Stimulated activated CD8-positive, alpha-beta memory T cell treated with anti-CD3 and anti-CD28 coated beads, Interleukin-2, amount 100 ng/mL, for 48 hours (primary cell): ENCODE measurements at places on chromosomes 13 and 19.

DNA sequence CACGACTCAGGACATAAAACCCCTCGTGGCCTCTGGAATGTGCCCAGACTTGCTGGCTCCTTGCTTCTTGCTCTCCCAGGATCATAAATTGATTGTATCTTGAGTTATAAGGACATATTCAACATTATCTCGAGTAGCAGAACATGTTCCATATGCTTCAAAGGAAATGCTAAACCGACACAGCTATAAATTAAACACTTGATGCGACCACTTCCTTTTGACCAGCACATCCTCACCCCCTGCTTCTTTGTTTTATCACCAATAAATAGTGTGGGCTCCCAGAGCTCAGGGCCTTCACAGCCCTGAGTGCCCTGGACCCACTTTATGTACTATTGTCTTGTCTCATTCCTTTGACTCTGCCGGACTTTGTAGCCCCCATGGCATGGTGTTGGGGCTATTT is 157.0 kb upstream of the PABPC3 start:
- no peak for DNase-seq

GRCh38 chr19:45164577-45165335 is 4.0 kb upstream of the NKPD1 start:
- peak; percentile 64 for DNase-seq

DNA sequence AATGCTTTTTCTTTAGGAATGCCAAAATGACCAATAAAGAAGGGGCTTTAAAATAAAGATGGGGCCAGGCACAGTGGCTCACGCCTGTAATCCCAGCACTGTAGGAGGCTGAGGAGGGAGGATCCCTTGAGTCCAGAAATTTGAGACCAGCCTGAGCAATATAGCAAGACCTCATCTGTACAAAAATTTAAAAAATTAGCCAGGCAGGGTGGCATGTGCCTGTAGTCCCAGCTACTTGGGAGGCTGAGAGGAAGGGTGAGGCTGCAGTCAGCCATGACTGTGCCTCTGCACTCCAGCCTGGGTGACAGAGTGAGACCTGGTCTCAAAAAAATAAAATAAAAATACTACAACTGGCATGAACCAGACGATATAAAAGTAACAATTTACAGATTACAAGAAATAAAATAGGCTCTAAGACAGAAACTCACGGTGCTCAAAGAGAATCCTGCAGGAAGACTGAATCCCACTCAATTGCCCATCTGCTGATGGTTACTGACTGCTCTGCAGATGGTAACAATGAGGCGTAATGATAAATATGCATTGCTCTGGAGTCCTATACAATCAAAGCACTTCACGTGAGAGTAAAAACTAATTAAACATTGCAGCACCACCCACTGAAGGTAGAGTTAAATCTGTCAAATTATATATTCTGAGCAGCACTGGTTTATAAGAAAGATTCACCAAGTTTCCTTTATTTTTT is 93.2 kb downstream of the LHFPL6 start:
- DNase-seq, result no peak

DNA sequence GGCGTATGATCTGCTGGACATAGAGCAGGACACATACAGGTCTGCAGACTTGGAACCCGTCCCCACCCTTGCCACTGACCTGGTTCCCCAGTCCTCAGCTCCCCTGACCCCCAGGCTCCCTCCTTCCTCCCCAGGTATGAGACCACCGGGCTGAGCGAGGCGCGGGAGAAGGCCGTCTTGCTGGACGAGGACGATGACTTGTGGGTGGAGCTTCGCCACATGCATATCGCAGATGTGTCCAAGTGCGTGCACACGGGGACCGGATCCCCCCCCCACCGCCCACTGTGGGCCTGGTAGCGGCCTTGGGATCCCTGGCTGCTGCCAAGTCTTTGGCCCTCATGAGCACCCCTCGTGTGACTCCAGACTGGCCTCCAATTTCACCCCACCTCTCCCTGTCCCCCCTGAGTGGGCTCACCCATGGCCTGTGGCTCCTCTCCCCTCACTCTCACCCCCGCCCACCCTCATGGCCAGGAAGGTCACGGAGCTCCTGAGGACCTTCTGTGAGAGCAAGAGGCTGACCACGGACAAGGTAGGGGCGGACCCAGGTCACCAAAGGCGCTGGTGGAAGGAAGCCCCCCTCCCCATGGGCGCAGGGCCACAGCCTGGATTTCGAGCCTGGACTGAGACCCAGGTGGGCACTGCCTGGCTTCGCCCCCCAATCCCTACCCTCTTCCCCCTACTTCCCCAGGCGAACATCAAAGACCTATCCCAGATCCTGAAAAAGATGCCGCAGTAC is 5.6 kb downstream of the STXBP2 start:
- DNase-seq, result no peak

DNA sequence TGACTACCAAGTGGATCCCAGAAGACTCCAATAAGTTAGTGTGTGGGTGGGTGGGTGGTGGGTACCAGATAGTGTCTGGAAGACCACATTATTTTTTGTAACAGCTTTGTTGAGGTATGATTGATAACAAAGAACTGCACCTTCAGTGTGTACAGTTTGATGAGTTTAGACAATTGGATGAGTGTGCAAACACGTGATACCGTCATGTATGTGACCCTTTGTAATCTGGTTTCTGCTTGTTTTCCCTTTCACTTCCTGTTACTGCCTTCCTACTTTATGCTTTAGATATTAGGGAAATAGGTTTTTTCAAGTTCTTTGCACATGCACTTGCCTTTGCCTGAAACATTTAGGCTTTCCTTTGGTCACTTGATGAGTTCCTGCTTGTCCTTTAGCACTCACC is 8.5 kb downstream of the RPL21 start:
- DNase-seq, result no peak

GRCh38 chr13:101556676-101557123 is 104.2 kb downstream of the ITGBL1 start:
- DNase-seq, result no peak

- no peak for DNase-seq
Measured at GRCh38 chr13:113776231-113777125, 17.5 kb downstream of the TMEM255B start.

DNA sequence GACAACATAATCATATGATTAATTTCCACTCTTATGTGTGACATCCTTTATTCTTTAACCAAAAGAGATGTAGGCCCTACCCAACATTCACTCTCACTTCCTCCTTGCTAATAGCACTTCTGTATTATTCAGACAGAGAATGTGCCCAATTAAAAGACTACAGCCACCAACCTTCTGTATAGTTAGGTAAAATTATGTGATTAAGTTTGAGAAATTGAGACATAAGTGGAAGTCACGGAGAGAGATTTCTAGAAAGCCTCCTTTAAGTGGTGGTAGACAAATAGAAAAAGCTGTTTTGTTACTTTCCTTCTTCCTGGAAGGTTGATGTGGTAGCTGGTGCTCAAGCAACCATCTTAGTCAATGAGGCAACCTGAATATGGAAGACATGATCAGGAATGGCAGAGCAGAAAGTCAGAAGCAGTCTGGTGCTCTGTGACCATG is 14.8 kb downstream of the EPSTI1 start:
- no peak for DNase-seq

DNA sequence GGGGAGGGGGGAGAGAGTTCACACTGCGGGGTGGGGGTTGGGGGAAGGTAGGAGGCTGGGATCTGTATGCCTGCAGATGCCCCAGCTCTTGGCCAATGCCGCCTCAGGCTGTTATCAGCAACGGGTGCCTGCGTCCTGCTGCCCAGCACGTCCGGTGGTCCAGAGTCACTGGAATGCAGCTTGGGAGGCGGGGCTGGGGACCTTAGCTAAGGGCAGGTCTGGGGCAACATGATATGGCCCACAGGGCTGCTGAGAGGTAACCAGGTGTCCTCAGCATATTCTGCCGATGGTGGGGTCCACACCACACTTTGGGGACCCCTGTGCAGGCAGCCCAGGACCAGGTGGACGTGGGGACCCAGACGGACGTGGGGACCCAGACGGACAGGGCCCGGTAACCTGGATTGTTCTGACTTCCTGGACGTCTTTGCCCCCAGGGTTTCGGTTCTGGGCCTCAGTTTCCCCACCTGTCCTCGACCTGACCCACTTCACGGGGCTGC is 668 bp upstream of the ARHGAP45 start:
- DNase-seq, result no peak

DNA sequence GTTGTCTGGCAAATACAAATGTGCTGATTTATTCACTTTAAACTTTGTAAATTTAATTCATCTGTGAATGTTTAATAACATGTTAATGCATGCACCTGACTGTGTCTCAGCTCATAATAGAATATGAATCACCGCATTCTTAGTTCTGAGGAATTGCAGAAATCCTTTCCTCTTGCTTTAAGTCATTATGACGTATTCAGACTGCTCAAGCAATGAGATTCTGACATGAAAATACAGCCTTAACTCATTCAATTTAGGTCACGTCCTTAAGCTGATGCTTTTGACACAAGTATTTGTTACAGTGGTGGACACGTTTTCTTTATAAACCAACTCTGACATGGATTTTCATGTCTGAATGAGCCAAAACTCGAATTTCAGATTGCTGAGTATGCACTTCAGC is 541.0 kb upstream of the KLF12 start:
- DNase-seq, result no peak

GRCh38 chr13:98652721-98653462 is 76.0 kb upstream of the STK24 start:
- no peak for DNase-seq

DNA sequence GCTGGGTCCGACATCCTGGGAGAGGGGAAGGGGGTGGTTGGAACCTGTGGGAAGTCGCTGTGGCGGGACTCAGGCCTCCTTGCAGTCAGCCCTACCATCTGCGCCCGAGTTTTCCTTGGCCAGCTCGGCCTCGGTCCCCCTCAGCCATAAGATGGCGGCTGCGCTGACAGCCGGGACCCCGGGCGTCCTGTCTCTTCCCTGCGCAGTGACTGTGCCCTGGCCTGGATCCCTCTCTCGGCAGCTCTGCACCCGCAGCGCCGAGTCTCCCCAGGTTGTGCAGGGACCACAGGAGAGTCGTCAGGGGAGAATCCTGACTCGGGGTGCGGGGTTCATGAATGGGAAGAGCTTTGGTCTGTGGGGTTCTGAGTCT is 345 bp downstream of the ZNF257 start:
- DNase-seq, result no peak

DNA sequence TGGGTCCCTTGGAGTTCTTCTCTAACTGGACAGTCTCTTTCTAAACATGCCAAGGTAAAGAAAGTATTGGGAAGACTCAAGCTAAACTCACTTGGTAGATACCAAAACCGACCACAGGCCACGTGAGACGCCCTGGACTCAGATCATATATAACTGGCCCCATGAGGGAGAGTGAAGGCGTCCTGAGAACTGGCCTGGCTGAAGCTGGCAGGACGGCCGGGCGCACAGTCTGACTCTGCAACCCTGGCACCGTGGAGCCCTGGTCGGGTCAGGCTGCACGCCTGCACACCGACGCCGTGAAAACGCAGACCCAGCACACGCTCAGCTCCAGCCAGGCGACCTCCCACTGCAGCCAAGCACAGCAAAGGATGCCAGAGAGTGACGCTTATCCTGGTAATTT is 122.5 kb upstream of the SPACA7 start:
- no peak for DNase-seq

DNA sequence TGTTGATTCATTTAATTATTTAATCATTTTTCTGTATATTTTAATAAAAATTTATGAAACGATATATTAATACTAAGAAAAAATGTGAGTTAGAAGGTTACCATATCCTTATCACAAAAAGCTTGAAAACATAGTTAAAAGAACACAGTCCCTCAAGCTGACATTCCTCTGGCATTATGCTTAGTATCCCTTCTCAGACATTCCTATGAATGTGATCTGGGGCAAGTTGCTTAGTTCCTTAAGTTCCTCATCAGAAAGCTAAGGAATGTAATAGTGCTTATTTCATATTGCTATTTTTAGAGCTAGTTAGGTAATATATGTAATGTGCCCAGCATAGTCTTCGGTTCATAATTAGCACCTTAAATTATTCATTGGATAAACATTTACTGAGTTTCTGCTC is 122.8 kb downstream of the MTUS2 start:
- no peak for DNase-seq

GRCh38 chr19:14434543-14435319 is 1.6 kb downstream of the PKN1 start:
- no peak for DNase-seq

DNA sequence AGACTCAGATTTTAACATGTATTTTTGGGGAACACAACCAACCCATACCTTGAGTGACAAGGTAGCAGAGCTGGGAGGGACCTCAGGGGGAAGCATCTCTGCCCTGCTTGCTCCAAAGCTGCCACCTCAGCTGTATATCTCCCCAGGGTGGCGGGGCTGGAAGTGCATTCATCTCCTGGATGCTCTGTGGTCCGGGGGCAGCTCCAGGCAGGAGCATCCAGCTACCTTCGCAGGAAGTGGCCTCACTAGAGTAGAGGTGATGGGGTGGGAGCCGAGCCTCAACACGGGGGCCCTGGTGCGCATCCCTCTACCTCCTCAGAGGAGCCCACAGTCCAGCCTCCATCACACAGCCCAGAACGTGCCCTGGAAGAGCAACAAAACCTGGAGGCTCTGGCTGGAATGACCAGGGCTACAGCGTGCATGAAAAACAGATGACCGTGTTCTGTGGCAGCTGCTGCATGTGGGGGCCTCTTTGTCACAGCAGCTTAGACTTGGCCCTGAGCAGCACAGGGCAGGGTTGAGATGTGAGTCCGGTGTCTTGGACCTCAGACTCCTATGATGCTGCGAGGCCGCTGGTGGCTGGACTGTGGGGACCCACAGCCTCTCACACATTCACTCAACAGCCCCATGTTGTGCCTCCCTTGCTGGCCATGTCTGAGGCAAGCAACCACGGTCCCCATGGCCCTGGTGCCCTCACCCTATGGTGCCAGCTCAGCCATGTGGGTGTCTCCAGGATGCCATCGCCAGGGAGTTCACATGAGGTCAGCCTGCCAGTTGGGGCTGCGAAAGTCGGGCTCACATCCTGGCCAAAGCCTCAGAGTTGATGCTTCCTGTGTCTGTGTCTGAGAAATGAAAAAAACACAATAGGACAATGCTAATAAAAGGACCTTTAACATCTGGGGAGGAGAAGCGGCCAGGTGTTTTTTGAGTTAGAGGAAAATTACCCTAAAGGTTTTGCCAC is 17.1 kb upstream of the GAS6 start:
- DNase-seq, result no peak

- DNase-seq, result no peak
Measured at GRCh38 chr13:44352202-44352601, 21.4 kb upstream of the SERP2 start.

GRCh38 chr13:60788156-60788829 is 391.3 kb downstream of the TDRD3 start:
- no peak for DNase-seq

GRCh38 chr13:110360598-110360997 is 53.5 kb downstream of the COL4A2 start:
- DNase-seq, result no peak

DNA sequence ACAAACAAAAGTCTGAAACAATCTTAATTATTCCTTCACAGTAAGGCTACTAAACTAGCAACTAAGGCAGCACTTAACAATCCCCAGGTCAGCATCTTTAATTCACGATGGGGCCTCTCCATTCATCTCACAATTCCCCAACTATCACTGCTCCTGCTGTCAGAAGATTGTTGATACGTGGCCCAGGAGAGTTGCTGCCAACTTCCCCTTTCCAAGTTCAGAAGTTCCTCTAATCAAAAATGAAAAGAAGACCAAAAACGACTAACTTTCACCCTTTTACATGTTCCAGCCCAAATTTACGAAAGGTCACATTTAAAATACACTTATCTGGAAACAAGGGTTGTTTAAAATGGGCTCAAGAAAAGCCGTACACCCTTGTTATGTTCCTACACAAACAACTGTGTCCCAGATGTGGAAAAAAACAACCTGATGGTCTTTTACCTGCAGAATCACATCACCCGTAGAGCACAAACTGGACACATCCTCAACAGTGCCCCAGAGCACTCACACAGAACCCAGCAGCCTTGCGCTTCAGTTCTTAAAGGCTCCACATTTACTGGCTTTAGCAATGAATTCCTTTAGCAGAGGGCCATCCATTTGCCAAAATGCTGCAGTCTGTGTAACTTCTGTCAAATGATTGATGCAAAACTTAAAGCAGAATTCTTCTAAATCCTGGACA is 38.0 kb downstream of the PHF11 start:
- DNase-seq, result no peak
